ENCODE measurements at places on chromosomes 7 and 10. TPM values are rescaled to one million over a fixed set of nuclear protein-coding genes. Genes with fewer than 3 reads are reported as not detected.
A peak's percentile ranks its signal among the peaks of the same experiment; 100 is the strongest.

The TMEM213 gene
- total RNA-seq: not detected

DNA sequence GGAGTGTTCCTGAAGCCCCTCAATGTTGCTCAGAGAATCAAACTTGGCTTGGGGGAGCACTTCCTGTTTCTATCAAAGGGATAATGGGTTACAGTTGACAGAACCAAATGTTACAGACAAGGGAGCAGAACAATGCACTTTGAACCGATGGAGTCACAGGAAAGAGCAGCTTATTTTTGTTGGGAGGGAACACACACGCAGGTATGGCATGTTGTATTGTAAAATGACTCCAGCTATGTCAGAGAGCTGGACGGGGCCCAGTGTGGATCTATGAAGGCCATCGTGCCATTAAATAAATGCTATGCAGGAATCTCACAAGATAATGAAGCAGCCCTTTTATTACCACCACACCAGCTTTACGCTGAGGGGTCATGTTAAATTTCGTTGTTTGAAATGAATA is 35.1 kb downstream of the RHOBTB1 start:
- DNase-seq: no peak

GRCh38 chr7:152052771-152053170 is 27.3 kb downstream of the GALNT11 start:
- DNase-seq: no peak

DNA sequence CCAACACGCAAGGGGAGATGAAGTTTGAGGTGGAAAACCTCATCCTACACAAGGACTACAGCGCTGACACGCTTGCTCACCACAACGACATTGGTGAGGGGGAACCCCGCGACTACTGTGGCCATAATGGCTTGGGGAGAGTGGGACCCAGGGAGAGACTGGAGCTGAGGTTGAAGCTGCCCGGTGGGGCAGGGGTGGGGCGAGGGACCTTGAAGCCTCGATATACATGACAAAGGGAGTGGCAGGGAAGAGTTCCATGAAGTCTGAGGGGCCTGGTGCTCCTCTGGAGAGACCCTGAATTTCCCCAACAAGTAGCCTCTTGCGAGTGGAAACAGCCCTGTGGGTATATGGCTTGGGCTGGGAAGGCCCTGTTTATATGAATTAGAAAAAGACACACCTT is 3.1 kb downstream of the PLAU start:
- DNase-seq: no peak

The GIMAP4 gene
- total RNA-seq: not detected

GRCh38 chr7:101764221-101764620 is 53.2 kb upstream of the CUX1 start:
- no peak for DNase-seq

- DNase-seq: no peak
Measured at GRCh38 chr7:101357433-101357832, 5.2 kb upstream of the COL26A1 start.

- no peak for DNase-seq
Measured at GRCh38 chr10:47412869-47413268, 28.8 kb upstream of the ZNF488 start.

DNA sequence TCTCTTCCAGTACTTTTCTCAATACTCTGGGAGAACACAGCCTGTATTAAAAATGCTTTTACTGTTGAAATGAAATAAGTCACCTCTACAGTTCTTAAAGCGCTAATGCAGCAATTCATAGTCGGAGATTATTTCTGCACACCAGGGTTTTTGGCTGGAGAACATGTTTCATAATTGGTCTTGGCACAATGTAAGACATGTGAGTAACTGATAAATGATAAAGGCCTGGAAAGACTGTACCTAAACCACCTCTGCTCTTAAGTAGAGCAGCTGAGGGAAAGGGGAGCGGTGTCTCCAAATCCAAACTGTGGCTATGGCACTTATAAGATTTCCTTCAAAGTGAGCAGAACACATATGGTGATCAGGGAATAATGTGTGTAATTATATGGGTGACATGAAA is 390.3 kb upstream of the MBL2 start:
- DNase-seq: no peak

- no peak for DNase-seq
Measured at GRCh38 chr10:80598951-80599350, 61.2 kb downstream of the SH2D4B start.

DNA sequence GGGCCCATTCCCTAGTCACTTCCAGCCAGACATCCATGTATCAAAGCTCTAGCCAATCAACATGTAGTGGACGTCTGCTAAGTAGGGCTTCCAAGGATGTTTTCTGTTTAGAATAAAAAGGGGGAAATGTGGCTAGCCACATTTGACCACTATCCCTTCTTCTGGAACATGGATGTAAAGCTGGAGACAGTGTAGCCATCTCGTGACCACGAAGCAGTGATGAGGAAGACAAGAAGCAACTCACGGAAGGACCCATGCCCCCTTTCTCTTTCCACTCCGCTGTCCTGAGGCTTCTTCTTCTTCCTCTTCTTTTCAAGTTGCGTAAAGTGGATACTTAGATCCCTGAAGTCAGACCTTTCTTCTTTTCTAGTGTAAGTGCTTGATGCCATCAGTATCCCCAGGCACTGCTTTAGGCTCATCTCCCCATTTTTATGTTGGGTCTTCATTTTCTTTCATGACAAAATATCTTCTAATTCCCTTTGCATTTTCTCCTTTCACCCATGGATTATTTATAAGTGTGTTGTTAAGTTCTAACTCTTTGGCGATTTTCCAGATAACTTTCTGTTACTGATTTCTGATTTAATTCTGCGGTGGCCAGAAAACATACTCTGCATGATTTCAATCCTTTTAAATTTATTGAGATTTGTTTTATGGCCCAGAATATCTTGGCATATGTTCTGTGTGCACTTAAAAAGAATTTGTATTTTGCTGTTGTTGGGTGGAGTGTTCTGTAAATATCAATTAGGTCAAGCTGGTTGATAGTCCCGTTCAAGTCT is 594.5 kb downstream of the SDK1 start:
- DNase-seq: no peak

DNA sequence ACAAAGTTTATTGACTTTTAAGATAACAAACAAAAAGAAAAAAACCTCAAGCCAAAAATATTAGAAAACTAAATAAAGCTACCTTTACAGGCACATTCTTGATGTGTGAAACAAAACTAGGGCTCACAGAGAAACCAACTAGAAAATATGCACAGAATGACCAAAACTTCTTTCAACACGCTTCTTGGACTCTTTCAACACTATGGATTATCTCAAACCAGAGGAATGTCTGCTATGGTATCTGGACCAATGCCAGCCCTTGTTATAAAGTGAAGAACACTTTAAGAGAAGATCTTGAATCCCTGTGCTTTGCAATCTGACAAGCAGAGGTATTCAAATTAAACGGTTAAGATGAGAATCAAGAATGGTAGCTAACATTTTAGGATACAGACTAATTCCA is 76.6 kb downstream of the DNAJC1 start:
- peak; percentile 97 for DNase-seq
